ENCODE measurements at places on chromosomes 4 and X. TPM values are rescaled to one million over a fixed set of nuclear protein-coding genes. Genes with fewer than 3 reads are reported as not detected.

Gene SLC10A3
- 39.8 TPM for polyA plus RNA-seq

Gene PABPC5
- 0.21 TPM for polyA plus RNA-seq

Gene GBA3
- 0.04 TPM for polyA plus RNA-seq

Gene GUCY1A1
- 4.7 TPM for polyA plus RNA-seq

Gene NPY2R
- polyA plus RNA-seq = not detected

Gene USP26
- polyA plus RNA-seq = not detected

Gene FOXR2
- not detected for polyA plus RNA-seq

All from psoas muscle (tissue), 8 donors.